ENCODE measurements at places on chromosomes 12 and 14.

DNA sequence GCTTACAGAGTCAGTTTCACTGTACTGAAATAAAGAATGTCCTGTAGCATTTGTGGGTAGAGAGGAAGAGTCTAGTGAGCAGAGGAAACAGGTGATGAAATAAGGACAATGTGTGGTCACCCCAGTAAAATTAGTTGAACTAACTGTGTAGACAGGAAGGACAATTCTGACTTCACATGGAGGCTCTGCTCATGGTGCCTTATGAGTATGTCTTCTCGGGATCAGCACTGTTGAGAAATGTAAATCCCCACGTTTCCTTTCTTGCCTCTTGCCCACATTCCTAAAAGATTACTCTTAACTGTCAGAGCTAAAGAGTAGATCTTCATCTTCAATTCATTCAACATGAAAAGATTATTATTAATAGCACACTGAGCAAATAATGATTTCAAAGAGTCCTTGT is 113.2 kb upstream of the FLRT2 start:
- no peak for DNase-seq

GRCh38 chr12:121397521-121397920 is 2.4 kb upstream of the RNF34 start:
- DNase-seq, result no peak

- no peak for DNase-seq
Measured at GRCh38 chr12:93314177-93314497, 63.6 kb upstream of the NUDT4 start.

DNA sequence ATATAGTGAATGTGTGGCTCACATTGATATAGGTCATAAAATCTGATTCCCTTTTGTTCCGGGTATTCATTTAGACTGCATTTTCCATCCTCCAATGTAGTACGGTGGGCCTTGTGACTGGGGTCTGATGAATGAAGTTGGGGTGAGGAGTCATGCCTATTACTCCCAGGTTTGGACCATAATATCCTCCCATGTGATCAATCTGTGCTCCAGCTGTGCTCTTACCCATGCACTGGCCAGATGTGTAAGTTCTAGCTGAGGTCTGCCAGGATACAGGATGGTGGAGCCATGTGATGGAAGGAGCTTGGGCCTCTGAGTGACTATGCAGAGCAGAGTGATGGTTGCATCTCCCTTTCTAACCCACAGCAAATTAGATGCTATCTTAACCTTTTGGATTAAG is 1034.0 kb upstream of the TMEM132C start:
- DNase-seq, result no peak

DNA sequence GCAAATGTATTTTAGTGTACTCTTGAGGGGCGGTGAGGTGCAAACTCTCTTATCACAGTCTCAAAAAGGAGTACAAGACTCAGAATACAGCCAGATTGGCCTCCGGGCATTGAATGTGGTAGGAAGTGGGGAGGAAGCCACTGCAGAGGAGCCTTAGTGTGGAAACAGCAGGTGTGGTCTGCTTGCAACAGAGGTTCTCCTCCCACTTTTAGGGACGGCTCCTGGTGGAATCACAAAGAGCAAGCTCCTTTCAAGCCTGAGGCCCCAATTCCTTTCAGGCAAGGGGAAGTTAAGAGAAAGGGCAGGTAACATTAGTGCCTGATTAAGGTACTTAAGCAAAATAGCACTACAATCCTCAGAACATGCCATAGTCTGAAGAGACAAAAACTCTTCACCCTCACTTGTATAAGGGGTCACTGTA is 23.7 kb upstream of the SLC2A3 start:
- no peak for DNase-seq

GRCh38 chr14:71398450-71398849 is 491.2 kb downstream of the PCNX1 start:
- no peak for DNase-seq

GRCh38 chr12:88993651-88994050 is 358.6 kb downstream of the DUSP6 start:
- no peak for DNase-seq

- DNase-seq, result no peak
Measured at GRCh38 chr14:94886931-94887330, 117.0 kb upstream of the GSC start.

- no peak for DNase-seq
Measured at GRCh38 chr12:10567813-10568212, 45.6 kb downstream of the MAGOHB start.

DNA sequence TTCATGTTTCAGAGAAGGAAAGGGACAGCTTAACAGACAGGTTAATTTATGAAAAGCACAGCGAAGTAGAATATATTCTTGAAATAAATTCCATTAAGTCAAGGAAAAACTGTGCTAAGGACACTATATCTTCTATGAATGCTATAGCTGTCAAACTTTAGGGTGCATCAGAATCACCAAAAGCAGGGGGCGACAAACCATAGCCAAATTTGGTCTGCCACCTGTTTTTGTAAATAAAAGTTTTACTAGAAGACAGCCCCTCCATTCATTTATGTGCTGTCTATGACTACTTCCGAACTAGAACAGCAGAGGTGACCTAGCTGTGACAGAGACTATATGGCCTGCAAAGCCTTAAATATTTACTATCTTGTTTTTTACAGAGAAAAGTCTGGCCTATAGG is 25.9 kb downstream of the PPP4R3A start:
- DNase-seq, result no peak

GRCh38 chr14:59347511-59347900 is 117.7 kb downstream of the GPR135 start:
- DNase-seq, result no peak

- no peak for DNase-seq
Measured at GRCh38 chr14:28695109-28695508, 71.5 kb upstream of the FOXG1 start.

- no peak for DNase-seq
Measured at GRCh38 chr12:91070936-91071335, 13.1 kb upstream of the KERA start.

DNA sequence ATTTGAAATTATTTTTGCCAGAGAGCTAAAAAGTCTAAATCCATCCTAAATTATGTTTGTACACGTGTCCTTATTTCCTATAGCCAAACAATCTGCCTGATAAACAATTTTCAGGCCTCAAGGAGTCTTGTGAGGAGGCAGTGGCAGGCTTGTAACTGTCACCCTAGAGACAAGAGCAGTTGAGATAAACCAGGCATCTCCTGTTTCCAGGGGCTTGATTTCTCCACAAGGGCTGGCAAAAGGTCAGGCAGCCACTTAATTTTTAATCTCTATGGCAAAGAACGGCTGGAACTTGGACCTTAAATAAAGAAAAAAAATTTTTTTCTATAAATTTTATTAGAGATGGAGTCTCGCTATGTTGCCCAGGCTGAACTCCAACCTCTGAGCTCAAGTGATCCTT is 15.5 kb downstream of the PKP2 start:
- DNase-seq, result no peak

DNA sequence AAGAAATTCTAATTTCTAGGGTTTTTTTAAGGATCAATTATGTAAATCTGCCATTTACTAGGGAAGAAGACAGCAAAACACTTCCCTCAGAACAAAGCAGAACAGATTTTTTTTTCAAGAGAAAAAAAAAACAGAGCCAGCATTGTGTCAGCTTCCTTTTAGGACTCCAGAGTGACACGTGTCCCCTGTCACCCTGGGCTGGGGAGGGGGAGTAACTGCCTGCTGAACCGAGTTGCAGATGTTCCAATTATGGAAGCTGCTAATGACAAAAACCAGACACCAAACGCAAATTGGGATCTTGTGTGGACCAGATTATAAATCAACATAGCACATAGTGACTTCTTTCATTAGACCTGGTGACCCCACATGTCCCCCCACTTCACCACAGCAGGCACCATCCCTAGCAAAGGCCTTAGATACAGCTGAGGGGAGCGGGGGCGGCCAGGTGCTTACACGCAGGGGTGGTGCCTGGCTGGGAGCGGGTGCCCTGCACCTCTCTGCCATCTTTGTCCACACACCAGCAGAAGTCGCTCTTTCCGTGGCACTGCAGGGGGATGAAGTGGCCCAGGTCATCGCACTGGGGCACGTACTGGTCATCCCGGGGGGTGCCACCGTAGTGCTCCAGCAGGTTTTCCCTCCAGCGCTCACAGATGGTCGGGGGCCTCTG is 25.4 kb downstream of the RTRAF start:
- no peak for DNase-seq

DNA sequence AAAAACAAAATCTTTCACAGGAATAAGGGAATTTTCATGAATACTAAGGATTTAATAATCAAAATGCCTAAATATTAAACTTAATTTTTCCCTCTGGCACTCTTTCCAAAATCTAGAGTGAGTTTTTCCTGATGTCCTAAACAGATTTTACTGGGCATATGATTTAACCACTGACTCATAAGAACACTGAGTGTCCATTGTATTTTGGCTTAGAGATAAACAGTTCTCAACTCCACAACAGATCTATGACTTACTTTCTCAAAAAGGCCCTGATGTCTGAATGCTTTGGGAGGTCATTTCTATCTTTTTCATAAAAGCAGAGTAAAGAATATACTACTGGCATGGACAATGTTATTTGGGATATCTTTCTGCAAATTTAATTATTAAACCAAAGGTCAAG is 15.0 kb downstream of the TMBIM4 start:
- no peak for DNase-seq

Data from NCI-H2171 (cell line).